ENCODE measurements at places on chromosomes 7 and 10. TPM values are rescaled to one million over a fixed set of nuclear protein-coding genes. Genes with fewer than 3 reads are reported as not detected.

DNA sequence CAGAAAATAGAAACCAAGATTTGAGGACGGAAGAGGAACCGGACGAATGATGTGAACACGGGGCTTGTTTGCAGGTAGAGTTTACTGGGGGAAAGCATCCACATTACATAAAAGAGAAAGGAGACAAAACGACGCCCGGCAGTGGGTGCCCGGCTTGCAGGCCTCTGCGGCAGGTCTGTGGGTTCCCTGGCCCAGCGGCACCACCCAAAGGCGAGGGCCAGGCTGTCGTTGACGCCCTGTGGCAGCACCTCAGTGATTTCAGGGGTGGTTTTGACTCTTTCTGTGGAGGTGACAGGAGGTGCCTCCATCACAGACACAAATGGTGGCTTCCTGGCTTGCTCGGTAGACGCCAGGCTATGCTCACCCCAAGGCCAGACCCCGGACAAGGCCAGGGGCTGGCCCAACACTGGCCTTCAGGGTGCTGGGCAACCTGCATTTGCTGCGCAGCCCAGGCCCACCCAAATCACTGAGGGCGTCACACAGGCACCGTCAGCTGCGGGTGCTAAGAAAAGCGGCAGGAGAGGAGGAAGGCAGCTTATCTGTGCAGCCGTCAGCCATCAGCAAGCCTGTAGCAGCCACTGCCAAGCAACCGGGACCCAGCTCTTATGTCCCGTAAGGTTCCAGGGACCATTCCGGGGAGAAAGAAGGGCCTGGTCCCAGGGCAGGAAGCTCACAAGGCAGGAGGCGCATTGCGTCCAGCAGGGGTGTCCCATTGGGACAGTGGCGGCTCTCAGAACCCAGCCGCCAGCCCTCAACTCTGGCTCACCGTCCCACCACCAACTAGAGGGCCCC lies 230.3 kb downstream of the PTPRN2 start:
- DNase-seq, result no peak

- DNase-seq, result no peak
These were observed 664.3 kb upstream of the CELF2 start for GRCh38 chr10:10353326-10353868.

DNA sequence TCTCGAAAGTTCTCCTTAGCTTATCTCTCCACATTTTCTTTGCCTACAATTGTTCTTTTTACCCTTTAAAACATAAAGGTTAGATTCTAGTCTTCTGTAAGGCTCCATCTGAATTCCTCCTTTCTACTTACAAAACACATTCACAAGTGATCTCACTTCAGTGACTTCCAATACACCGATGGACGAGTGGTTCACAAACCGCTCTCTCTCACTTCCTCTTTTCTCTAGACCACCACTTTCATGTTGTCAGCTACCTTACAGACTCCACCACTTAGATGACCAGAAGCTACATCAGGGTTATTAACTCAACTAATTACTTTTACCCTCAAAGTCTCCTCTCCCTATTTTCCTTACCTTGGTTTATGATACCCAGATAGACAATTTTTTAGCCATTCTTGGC lies 11.8 kb downstream of the MET start:
- DNase-seq, result no peak

GRCh38 chr10:44198096-44198779 lies 186.7 kb downstream of the CXCL12 start:
- no peak for DNase-seq

- no peak for DNase-seq
These were observed 713 bp upstream of the GRIFIN start for GRCh38 chr7:2476776-2477446.

- no peak for DNase-seq
These were observed 476.6 kb downstream of the GATA3 start for GRCh38 chr10:8531116-8531515.

GRCh38 chr7:94420328-94420727 lies 25.6 kb downstream of the COL1A2 start:
- DNase-seq, result no peak

DNA sequence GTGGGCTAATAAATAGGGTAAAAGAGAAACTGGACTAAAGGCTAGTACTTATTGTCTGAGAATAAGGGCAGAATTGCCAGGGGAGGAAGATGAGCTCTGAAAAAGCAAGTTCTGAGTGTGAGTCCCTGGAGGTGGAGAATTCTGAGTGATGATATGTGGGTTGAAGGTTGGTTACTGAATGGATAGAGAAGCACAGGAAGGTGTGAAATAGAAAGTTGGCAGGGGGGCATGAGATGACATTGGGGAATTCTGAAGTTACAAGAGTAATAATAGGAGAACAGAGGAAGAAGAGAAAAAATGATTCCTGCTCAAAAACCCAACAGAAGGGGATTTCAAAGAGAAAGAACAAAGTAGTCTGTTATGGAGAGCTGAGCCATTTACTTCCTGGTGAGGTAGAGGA lies 76.9 kb downstream of the PRKCQ start:
- no peak for DNase-seq

ASZ1 gene
- polyA plus RNA-seq, result not detected

GRCh38 chr7:27551803-27552400 lies 110.8 kb downstream of the HIBADH start:
- no peak for DNase-seq

EPO gene
- 0.08 TPM for polyA plus RNA-seq

GRCh38 chr7:147509035-147509501 lies 1081.5 kb upstream of the C7orf33 start:
- DNase-seq, result no peak

DNA sequence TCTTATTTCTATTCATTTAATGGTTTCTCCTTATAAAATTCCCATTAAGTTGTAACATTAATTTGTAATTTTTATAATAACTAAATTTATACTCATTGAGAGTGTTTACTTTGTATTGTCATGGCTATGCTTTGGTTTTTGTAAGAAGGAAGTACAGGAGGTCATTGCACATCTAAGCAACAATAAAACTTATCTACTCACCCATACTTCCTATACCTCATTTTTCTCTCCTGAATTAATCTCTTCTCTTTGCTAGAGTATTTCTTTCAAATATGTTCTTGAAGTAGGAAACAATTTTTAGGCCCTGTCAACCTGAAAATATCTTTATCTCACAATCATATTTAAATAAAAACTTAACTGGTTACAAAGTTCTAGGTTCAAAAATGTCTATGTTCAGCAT lies 95.4 kb upstream of the WDR11 start:
- DNase-seq, result no peak

GRCh38 chr10:93315246-93315645 lies 166.9 kb downstream of the MYOF start:
- DNase-seq, result no peak

- DNase-seq, result no peak
These were observed 243.6 kb downstream of the PTPRN2 start for GRCh38 chr7:158343936-158344455.

DYDC2 gene
- polyA plus RNA-seq, result 2.1 TPM

DNA sequence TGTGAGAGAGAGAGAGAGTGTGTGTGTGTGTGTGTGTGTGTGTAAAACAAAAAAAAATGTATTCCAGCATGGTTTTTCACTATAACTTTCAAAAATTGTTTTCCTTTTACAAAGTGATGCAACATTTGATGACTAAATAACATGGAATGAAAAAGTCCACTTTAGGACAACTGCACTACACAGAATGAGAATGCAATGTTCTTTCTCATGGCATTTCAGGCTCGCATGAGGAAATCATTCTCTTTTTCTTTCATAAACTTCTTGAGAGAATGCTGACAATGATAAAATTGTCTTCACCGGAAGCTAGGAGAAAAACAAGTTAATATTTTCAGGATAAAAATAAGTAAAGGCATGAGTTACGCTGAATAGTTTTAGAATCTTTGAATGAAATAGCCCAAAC lies 53.7 kb downstream of the SLC16A12 start:
- DNase-seq, result no peak

- no peak for DNase-seq
These were observed 23.4 kb downstream of the VWA2 start for GRCh38 chr10:114262496-114262895.

MRPL43 gene
- 135 TPM for polyA plus RNA-seq

GALNT17 gene
- polyA plus RNA-seq, result 4.3 TPM

DNA sequence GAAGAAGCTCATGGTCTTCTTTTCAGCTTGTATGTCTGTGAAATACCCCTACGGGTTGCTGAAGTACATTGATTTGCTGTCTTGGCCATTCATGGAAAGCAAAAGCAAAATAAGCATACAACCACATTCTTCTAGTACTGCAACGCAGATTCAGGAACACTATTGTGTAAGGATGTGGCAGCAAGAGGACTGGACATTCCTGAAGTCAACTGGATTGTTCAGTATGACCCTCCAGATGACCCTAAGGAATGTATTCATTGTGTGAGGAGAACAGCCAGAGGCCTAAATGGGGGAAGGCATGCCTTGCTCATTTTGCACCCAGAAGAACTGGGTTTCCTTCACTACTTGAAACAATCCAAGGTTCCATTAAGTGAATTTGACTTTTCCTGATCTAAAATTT lies 133.4 kb upstream of the ANKRD1 start:
- DNase-seq, result no peak

VAX1 gene
- polyA plus RNA-seq, result not detected

ACBD7 gene
- polyA plus RNA-seq, result 5.8 TPM

DNA sequence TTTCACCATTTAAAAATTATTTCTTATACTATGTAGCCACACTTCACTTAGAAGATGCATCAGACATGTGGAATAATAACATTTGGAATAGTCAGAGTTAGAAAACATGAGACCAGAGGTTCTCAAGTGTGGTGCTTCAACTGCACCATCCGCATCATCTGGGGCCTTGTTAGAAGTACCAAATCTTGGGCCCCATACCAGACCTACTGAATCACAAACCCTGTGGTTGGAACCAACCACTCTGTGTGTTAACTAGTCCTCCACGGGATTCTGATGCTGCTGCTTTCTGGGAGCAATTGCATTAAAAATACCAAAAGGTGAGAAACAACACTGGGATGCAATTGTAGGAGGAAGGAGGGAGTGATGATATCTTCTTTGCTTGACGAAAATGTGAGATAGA lies 125.2 kb downstream of the GNAT3 start:
- no peak for DNase-seq

PLXDC2 gene
- 41.6 TPM for polyA plus RNA-seq

DNA sequence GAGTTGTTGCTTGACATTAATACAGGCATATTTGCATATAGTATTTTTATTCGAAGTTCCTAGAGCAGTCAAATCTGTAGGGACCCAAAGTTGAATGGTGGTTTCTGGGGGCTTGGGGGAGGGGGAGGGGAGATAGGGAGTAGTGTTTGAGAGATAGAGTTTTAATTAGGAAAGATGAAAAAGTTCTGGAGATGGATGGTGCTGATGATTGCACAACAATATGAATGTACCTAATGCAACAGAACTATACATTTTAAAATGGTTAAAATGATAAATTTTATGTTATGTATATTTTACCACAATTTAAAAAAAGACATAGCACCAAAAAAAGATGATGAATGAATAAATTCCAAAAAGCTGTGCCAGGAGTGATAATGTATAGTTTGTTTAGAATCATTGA lies 41.8 kb downstream of the STK31 start:
- no peak for DNase-seq

EPHB4 gene
- polyA plus RNA-seq, result 87.6 TPM

RELN gene
- polyA plus RNA-seq, result 24.5 TPM

DNA sequence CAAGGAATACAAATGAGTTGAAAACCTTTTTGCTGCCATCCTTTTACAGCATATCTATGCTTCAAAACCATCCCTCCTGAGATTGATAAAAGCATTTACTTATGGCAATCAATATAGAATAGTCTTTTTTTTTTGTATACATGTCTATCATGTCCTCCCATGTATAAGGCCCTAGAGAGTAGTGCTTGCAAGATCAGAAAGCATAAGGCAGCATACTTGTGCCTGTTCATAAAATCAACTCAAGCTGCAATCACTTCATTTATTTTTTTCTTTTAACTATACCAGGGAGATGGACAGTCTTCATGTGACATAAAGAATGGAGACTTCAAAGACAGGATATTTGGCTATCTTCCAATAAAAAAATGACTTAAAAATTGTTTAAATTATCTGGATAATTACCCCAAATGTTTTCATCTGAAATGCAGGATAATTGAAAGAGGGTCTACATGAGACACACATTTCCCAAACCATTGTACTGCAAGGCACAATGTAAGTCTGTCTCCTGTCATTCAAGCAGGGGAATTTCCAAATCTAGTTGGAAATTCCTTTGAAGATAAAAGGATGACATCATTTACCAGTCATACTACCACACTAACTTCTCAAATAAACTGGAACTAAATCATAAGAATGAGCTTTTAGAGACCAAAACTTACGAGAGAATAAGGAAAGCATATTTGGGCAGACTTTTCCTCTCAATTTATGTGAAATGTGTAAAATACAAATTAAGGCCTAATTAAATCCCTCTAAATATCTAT lies 22.5 kb downstream of the LRRN3 start:
- no peak for DNase-seq

DNA sequence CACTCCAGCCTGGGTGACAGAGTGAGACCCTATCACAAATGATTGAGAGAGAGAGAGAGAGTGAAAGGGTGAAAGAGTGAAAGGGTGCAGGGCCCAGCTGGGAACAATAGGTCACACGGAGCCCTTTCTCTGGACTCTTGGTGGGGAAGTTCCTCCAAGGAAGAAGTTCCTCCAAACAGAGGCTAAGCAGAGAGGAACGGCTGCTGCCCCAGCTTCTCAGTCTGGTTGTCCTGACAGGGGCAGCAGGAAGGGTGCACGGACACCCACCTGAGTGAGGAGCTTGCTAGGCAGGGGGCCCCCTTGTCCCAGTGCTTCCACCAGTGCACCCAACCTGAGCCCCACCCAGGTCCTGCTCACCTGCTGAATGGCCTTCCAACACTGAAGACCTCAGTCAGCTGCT lies 38.8 kb upstream of the MYL10 start:
- DNase-seq, result no peak

GRCh38 chr10:76405922-76406321 lies 974.5 kb downstream of the LRMDA start:
- DNase-seq, result no peak

GPR22 gene
- 0.30 TPM for polyA plus RNA-seq

CHPF2 gene
- 23.9 TPM for polyA plus RNA-seq

- DNase-seq, result no peak
These were observed 59.9 kb downstream of the CH25H start for GRCh38 chr10:89147256-89147655.

DNA sequence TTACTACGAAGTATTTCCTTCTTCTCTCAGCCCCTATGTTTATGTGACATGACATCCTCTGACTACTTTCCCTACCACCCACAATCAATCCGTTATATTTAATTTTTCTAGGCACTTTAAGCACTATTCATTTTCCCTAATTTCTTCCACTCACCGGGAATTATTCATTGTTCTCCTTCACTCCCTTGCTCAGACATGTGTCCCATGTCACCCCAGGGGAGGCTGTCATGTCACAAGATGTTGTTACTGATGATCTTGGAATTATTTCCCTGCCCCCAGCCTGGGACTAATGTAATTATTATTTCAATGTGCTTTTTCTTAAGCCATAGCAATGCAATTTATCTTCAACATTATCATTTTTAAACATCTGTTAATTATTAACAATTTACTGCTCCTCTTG lies 317.2 kb downstream of the PHF14 start:
- DNase-seq, result peak; percentile 8

DNA sequence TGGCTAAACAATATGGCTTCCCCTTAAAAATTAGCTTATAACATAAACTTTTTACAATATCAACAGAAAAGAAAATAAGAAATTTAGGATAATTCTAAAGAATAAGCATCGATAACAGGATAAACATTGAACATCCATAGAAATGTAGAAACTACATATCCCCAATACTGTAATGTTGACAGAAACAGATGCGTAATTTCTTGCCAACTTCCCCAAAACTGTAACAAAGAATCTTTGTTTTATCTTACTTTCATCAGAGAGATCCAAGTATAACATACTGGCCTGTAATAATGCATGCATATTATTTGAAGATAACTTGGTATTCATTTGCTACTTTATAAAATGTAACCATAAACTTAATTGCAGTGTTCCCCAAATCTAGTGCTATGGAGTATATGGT lies 339.9 kb downstream of the ARL4A start:
- DNase-seq, result no peak
